ENCODE measurements at places on chromosomes 13 and 19.

DNA sequence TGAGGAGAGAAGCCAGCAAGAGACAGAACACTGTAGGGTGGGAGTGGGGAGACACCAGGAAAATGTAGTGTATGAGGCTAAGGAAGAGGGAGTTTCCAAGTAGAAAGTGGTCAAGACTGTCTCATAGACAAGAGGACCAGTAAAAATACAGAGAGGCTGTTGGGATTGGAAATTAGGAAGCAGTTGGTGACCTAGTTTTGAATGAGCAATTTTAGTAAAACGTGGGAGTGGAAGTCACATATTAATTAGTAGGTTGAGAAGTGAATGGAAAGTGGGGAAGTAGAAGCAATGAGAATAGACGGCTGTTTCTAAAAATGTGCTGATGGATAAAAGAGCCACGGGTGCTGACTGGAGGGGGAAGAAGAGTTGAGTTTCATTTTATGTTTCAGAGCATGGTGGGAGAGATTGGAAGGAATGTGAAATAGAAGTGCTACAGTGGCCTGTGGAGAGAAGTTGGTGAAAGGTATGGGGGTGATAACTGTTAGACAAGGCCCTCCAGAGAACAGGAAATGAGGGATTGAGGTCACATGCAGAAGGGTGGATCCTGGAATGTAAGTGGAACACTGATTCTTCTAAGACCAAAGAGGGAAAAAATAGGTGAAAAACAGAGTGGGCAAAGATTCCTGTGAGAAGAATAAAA, 247.3 kb downstream of the MTUS2 start:
- no peaks in the 10 kb centered on the region for H3K36me3 ChIP-seq
- DNase-seq: no peak
- no peaks in the 10 kb centered on the region for H3K4me1 ChIP-seq
- no peak overlapping the region for H3K27ac ChIP-seq
- no peak overlapping the region for H3K4me3 ChIP-seq

DNA sequence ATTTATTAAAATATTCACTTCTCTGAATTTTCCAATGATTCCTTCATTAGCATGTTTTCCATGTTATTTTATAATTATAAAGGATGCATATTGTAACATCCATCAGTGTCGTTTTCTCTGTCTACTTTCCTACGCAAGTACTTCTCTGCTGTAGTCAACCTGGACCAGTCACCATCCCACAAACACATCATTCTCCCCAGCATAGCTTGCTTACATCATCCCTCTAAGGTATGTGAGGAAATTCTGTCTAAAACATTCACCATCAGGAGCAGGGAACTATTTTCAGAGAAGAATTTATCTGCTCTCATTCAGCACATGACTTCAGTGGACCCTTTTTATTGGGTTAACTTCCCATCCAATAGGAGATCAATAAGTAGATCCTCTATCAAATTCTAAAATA, 806.1 kb upstream of the ARGLU1 start:
- no peak overlapping the region for H3K4me3 ChIP-seq
- H3K4me1 ChIP-seq: peaks cover 19% of the 10 kb centered on the region
- no peak overlapping the region for H3K27ac ChIP-seq
- no peaks in the 10 kb centered on the region for H3K36me3 ChIP-seq
- DNase-seq: no peak

DNA sequence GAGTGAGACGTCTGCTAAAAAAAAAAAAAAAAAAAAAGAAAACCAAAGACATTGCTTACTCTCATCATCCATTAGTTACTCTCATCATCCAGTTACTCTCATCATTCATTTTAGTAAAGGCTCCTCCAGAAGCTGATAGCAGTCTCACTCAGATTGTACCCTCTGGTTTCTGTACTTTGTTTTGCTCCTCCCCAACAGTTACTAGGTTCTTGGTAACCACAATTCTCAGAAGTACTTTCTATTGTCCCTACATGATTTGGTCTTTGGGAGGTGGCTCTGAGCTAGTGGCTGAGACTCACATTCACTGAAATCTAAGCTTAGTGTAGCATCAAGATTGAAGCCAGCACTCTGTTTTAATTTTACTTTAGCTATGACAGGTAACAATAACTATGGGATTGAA, 14.3 kb downstream of the ERICH4 start:
- no peaks in the 10 kb centered on the region for H3K36me3 ChIP-seq
- no peaks in the 10 kb centered on the region for H3K4me1 ChIP-seq
- peaks cover 68% of the 10 kb centered on the region for H3K27me3 ChIP-seq

DNA sequence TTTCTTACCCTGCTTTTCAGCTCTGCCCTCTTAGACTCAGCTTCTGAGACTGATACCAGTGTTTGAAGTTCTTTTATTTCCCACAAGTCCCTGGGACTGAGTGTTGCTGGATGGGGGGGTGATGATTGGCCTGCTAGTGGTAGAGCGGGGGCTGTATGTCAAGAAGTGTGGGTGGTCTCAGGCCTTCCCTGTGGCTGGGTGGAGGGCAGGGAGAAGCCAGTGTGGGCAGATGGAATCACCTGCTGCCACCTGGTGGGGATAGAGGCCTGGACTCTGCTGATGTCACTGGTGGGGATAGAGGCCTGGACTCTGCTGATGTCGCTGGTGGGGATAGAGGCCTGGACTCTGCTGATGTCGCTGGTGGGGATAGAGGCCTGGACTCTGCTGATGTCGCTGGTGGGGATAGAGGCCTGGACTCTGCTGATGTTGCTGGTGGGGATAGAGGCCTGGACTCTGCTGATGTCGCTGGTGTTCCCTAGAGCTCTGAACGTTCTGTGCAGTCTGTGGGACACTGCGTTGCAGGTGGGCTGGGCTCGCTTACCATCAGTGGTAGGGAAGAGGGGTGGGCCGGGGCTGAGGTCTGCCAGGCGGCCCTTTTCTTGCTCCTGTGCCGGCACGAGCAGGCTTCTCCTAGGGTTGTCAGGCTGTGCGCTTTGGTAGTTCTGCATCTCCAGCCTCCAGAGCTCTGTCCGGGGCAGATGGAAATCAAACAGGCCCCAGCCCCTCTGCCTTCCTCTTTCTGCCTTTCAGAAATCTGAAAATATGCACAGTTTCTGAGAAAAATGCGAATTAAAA, 101.3 kb downstream of the ARHGEF7 start:
- peaks cover 22% of the 10 kb centered on the region for H3K4me1 ChIP-seq
- no peak overlapping the region for H3K4me3 ChIP-seq
- H3K27me3 ChIP-seq: no peaks in the 10 kb centered on the region
- peak overlapping the region; percentile 0 for H3K27ac ChIP-seq
- DNase-seq: peak; percentile 91

DNA sequence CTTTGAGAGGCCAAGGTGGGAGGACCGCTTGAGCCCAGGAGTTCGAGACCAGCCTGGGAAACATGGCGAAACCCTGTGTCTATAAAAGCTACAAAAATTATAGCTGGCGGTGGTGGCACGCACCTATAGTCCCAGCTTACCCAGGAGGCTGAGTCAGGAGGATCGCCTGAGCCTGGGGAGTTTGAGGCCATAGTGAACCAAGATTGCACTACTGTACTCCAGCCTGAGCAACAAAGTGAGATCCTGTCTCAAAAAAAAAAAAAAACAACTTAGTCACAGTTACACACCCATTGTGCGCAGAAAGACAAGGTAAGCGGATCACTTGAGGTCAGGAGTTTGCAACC, 728 bp upstream of the DENND1C start:
- no peak for DNase-seq
- no peak overlapping the region for H3K27ac ChIP-seq
- no peak overlapping the region for H3K4me3 ChIP-seq
- peaks cover 25% of the 10 kb centered on the region for H3K27me3 ChIP-seq
- no peaks in the 10 kb centered on the region for H3K36me3 ChIP-seq
